ENCODE measurements at places on chromosomes 11 and 22.

- no peak for DNase-seq
These were observed 7.6 kb upstream of the SEPTIN5 start for GRCh38 chr22:19706661-19707151.

- DNase-seq: no peak
These were observed 12.3 kb downstream of the TNRC6B start for GRCh38 chr22:40189997-40190396.

DNA sequence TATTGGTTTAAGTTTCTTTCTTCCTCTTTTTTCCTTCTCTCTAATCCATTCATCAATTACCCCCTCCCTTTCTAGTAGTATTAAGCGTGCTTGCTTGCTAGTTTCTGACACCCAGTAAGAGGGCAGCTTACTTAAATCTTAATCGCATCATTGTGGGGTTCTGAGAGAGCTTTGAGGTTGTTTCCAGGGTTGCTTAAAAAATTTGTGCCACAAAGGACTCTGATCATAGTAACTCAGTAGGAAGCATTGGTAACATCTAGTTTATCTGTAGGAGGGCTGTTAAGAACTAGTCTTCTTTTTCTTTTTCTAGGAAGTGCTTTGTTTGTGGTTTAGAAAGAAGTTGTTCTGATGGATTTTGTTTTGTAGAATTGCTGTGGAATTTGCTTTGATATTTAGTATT lies 45.3 kb downstream of the TMEM135 start:
- no peak for DNase-seq

GRCh38 chr11:131154351-131154750 lies 216.1 kb upstream of the NTM start:
- no peak for DNase-seq

DNA sequence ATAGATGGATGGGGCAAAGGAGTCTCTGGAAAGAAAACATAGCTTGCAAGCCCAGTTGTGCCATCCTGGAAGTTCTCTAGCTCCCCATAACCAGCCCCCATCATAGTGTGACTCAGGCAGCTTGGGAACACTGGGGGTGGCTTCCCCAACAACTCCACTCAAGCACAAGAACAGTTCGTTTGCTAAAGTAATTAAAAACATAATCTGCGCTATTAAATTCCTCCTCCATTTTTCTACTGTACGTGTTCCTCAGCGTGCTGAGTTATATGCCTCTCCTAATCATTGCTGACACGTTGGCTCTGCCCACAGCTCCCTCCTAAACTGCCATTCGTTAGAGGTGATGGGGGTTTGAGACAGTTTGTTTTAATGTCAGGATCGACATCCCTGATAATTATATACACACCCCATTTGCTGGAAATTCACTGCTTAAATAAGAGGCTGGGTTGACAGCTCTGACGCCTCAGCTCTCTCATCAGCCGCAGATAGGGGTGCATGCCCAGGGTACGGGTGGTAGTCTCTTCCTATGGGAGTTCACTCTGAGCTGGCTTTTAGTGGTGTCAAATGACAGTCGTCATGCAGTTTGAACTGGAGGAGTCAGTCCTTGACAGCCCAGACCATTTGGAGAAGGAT lies 59.5 kb upstream of the SEZ6L start:
- DNase-seq: no peak

DNA sequence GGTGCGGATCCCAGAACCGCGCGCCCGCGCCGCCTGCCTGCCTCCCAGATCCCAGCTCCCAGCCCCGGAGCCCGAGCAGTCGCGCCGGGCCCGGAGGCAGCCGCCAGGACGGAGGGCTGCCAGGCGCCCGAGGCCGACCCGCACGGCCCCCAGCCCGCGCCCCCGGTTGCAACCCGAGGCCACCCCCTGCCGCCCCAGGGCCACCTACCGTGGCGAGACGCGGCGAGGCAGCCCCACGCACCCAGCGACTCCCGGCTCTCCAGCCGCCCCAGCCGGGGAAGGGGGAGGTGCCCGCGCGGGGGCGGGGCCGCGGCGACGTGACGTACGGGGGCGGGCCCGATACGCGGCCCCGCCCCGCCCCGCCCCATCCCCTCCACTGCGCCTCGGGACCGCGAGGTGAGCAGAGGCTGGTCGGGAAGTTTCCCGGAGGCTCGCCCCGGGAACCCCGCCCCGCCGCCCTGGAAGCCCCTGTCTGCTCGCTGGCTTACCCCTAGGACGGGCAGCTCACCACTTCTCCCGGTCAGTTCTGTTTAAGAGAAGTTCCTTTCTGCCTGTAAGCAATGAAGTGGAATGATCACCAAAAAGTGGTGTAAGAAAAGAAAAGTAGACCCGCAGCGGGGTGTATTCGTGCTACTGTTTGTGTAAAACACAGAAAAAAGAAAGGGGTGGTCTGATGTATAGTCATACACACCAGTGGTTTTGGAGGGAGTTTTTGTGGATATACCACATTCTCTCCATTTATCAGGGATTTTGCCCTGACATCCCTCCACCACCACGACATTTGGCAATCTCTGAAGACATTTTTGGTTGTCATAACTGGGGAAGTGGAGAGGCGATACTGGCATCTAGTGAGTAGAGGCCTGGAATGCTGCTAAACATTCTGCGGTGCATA lies at the start of gene TPST2:
Gene TPST2 (minus strand): TSS at position 288 of the 892 bp plus-strand sequence. CDS start 48,502 bp downstream, outside the sequence.
- DNase-seq: peak; percentile 48

GRCh38 chr11:36441610-36442208 lies 68.4 kb downstream of the TRAF6 start:
- DNase-seq: no peak

- no peak for DNase-seq
These were observed 1000.4 kb downstream of the OPCML start for GRCh38 chr11:132531921-132532320.

GRCh38 chr11:78929207-78929905 lies 354.7 kb upstream of the NARS2 start:
- no peak for DNase-seq

DNA sequence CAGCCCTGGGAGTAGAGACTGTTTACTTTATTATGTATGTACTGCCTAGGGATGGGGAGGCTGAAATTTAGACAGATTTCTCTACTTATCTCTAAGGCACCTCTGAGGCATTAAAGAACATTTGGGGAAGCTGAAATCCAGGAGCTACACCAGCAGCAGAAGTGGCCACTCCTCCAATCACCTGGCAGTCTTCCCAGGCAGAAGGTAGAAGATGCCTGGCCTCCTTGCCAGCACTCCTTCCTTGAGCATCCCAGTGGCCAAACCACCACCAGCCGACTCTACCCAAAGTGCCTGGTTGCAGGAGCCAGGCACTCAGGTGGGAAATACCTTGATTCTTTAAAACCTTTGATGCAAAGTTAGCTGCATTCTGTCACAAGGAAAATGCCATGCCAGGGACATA lies 1.9 kb upstream of the FAT3 start:
- no peak for DNase-seq

DNA sequence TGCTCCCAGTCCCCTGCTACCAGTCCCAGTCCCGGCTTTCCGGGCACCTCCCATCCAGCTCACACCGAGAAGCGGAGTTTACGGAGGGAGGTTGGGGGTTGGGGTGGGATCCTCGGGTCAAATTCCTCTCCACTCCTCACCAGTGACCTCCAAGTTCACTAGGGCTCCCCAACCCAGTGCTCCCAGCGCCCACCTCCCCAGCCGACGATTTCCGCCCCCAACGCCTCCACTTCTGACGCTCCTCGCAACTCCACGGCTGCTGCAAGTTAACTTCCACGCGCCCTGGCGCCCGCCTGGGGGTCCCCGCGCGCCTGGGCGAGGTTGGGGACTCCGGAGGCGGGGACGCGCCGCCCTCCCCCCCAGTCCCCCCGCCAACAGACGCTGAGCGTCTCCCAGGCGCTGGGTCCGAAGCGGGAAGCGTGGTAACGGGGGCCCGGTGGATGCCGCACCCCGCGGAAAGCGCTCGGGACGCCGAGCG lies 526 bp downstream of the TPST2 start:
- DNase-seq: no peak

DNA sequence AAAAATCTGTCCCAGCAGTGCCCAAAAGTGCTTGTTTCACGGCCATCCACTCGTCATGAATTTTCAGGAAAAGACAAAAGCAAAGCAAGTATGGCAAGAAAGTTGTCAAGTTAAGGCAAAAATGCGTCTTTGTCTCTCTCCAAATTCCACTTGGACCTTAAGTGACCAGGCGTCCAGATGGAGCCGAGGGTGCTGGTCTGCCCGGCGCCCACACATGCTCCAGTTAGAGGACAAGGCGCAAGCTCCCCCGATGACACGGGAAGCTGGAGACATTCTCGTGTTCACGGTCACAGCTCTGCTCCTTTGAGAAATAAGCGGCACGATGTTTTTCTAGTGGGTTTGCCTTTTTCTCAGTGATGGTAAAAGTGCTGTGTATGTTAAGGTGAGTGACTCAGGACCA lies 219.0 kb downstream of the BRD1 start:
- no peak for DNase-seq

All from DMS153 (cell line).